ENCODE measurements at places on chromosomes 6 and 20.
A peak's percentile ranks its signal among the peaks of the same experiment; 100 is the strongest.

GRCh38 chr20:63704749-63705117 lies 3.0 kb downstream of the ARFRP1 start:
- no peak for DNase-seq

GRCh38 chr6:135236732-135237131 lies 55.6 kb downstream of the MYB start:
- no peak for DNase-seq

DNA sequence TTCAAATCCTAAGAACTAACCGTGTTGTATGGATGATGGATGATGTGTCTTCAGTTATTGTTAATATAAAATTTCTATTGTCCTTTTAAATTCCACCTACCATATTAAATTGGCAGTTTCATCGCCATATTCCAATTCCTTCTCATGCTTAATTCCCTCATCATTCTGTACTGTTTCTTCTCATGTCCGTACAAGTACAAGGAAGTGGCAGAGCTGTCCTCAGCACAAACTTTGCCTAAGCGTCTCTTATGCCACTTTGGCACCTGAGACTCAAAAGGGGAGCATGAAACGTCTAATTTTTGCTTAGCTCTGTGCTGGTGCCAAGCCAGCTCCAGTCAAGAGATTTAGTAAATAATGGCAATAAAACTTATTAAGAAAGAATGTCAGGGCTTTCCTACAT lies 158.2 kb upstream of the LAMA2 start:
- DNase-seq, result no peak

DNA sequence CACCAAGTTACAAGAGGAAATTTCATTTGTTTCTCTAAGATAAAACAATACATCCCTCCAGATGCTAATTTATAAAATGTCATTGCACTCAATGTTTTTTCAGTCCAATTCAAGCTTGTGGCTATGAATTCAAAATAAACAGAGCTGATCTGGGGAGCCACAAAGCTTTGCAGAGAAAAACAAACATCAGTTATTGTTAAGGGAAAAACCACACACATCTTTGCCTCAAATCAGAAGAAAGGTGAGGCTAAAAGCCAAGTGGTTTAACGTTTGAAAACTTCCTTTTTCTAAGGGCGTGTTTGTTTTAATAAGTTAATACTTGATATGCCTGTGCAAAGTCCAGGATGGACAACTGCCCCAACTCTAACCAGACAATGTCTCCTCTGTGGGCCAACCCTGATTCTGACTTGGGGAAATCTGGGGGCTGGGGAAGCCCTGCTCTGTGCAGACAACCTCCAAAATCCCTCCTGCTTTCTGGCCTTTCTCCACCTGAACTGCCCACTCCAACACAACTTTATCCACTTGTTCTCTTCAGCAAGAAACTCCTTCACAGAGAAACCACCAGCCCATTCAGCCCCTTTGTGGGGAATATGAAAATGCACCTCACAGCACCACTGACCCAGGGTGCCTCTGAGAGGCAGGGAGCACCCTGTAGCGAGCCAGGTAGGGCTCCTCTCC lies 44.6 kb upstream of the NT5E start:
- DNase-seq, result no peak

DNA sequence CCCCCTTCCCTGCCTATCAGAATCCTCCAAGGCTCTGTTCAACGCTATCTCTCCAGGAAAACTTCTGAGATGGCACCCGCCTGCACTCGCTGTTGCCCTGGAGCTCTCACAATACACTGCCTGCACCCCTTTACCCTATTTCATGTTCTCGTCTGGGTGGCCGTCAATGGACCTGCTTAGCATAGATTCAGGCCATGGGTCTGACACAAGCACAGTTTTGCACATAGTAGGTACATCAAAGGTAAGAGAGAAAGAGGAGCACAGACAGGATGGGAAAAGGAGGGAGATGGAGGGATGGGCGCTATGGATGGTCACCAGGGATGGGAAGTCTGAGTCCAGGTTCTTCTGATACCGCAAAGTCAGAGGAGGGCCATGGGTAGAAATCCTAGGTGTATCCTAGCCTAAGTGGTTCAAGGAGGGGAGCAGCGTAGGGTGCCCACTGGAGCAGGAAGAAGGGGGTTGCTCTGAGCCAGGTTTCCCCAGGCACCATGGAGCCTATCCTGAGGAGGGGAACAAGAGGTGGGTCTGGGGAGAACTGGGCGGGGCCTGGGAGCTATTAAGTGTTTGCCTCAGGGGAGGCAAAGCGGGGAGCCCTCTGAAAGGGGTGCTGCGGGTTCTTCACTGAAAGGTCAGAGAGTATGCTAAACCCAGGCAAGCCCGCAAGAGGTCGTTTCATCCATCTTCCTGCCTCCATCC lies 89.3 kb downstream of the MRPL14 start:
- no peak for DNase-seq

DNA sequence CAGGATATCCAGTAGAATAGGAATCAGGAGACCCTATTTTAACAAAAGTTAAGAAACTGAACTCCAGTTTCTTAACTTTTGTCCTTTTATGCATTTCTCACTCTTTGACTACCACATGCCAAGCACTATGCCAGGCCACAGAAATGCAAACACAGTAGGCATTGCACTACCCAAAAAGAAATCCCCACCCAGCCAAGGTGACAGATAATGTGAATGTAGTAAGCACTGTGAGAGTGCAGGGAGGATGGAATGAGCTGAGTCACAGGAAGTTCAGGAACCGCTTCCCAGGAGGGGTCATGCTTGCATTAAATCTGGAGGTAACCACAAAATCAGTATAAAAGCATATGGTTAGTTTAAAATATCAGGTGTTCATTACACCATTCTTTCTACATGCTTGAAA lies 20.1 kb upstream of the FAM83C start:
- peak; percentile 91 for DNase-seq

- no peak for DNase-seq
Measured at GRCh38 chr6:14454473-14454775, 336.9 kb downstream of the CD83 start.

DNA sequence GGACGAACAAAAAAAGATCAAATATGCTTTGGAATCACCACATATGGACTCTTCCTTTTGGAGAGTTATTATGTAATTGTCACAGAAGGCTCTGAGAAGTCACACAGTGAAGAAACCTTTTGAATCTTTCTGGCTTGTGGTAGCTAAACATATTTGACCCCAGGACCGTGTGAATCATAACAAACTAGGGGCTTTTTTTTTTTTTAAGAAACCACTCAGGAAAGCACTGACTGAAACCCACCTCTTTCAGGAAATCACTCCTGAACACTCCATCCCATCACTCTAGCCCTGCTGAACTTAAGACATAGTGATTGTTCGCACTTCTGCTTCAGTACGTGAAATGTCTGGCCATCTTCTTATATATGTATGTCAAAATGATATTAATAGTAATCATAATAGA lies 495.9 kb upstream of the ARID1B start:
- DNase-seq, result no peak
